Fibroblast of skin of left biceps (primary cell): ENCODE measurements at places on chromosomes 2 and 18.

- DNase-seq = no peak
These were observed 49.0 kb upstream of the DSG1 start for GRCh38 chr18:31268985-31269406.

DNA sequence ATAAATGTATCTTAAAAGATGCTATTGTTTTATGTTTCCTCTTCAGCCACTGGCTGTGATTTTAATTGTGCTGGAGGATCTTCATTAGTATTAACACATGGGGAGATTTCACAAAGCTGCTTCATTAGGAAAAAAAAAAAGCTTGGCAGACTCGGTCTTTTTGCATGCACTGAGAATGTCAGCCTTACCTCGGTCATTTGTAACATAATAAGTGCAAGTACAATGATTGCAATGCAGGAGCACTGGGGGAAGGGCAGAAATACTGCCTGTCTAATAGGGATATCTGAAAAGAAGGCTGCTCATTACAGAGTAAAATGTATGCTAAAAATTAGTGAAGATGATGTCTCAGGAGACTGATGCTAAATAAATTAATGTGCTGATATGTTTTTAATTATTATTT, 1.3 kb upstream of the BAZ2B start:
- DNase-seq = no peak

DNA sequence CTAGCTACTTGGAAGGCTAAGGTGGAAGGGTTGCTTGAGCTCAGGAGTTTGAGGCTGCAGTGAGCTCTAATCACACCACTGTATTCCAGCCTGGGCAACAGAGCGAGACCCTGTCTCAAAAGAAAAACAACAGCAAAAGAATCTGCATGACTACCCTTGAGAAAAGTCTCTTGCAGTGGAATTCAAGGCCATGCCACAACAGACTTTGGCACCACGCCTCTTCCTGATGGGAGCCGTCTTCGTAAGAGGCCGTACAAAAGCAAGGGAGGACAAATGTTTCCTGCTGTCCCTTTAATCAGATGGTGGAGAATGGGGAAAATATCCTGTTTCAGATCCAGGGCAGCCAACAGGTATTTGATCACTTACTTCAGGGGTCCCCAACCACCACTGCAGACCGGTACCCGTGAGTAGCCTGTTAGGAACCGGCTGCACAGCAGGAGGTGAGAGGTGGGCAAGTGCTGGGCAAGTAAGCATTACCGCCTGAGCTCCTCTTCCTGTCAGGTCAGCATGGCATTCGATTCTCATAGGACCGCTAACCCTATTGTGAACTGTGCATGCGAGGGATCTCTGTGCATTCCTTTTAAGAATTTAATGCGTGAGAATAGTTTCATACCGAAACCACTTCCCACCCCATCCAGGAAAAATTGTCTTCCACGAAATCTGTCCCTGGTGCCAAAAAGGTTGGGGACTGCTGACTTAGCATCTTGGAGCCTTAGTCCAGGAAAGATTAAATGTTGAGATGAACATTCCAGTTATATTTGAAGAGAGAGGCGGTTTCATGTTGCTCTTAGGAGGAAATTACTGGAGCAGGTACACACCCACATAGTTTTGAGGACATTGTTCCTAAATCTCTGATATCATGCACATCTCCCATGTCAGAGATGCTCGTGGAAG, 94.4 kb upstream of the XPO1 start:
- DNase-seq = no peak

DNA sequence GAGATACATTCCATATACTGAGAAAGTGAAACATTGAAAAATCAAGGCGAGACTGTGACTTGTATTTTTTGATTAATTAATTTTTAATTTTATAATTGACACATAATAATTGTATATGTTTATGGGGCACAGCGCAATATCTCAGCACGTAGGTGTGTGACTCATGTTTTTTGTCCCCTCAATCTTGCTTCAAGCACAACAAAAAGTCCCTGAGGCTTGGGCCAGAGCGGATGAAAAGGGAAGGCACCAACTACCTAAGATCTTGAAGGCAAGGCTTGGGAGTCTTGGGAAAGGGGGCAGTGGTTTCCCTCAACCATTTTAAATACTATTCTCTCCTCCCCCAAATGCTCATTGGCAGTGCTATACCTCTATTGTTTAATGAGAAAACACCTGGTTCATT, 9.9 kb downstream of the SGPP2 start:
- no peak for DNase-seq

DNA sequence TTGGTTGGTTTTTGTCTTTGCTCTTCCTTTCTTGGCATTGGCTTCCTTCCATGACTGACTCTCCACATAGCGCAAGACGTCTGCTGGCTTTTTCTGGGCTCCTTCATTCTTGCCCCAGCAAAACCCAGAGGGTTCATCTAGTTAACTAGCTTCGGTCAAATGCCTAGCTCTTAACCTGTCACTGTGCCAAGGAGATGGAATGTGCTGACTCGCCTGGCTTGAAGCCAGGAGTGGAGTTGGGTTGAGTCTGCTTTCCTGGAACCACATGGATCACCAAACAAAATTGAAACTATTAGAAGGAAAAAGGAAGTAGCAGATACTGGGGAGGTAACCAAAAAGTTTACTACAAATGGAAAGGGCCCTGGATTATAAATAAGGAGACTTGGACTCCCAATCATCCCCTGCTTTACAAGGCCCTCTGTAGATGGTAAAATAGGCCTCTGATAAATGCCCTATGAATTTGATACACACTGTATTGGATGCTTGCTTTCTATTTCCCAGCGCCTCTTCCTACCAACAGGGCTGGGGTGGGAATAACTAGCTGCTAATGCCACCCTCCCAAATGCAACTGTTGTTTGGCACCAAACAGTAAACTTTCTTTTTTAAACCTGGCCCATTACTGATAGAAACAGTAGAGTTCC, 11.3 kb downstream of the MALT1 start:
- DNase-seq = peak; percentile 82
